ENCODE measurements at places on chromosomes 13 and 19.

DNA sequence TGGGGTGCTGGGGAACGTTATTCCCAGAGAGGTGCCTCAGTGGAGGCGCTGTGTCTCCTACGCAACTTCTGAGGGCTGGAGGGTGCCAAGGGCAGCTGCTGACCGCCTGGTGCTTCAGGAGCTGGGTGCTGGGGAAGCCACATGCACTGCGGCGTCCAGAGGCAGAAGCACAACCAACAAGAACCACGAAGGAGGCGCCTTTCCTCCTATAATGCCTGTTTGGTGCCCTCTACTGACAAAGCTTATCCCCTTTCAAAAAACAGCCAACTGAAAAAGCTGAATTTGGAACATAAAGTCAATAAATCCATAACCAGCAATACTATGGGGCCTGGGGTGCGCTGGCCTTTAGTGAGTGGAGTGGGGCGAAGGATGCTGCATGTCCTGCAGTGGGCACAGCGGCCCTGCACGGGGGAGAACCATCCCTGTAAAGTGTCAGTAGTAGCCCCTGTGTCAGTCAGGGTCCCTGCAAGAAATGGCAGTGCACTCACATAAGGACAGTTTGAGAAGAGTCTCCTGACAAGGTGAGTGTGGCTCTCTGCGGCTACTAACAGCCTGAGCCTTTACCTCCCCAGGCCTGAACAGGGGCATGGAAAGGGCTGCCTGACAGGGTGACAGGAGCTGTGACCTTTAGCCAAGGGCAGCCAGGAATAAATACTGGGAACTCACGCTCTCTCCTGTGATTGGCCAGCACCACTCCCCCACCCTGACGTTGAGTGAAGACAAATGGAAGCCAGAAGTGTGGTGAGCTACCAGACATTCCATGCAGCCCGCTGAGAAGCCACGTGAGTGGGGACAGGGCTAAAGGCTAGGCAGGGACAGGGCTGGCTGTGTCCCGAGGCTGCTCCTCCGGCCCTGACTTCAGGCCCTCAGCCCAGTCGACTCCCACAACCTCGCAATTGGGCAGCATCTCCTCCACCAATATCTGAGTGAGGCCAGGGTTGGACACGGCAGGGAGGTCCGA is 4.5 kb upstream of the B3GNT8 start:
- no peak for DNase-seq

- no peak for DNase-seq
Measured at GRCh38 chr13:76884186-76884906, 1.9 kb downstream of the KCTD12 start.

- DNase-seq, result no peak
Measured at GRCh38 chr13:30785191-30785850, 50.0 kb downstream of the ALOX5AP start.

DNA sequence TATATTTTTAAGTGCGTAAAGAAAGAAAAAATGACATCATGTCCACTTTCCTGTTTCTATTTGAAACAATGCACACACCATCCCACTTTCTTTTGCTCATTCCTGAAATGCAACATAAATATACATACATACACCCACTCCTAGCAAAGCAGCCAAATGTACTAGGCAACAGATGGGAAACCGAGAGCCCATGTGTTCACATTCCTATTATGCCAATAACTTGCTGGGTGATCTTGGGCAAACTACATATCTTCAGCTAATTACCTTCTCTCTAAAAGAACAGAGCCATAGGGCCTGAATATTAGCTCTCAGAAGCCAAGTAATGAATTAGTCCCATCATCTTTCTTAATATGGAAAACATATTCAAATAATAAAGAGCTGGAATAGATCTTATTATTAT is 610.6 kb upstream of the ATXN8OS start:
- no peak for DNase-seq

DNA sequence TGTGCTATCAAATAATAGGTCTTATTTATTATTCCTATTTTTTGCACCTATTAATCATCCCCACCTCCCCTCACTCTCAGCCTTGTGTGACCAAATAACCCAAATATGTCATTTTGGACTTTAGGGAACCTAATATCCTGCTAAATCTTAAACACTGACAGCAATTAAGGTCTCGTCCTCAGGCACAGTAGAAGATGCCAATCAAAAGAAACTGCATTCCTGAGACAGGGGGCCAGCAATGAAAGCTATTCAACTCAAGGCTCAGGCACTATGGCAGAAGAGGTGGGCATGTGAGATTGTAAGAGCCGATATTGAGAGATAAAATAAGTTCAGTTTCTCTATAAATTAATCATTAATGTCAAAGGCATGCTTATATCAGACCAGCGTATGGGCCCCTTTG is 1437.7 kb upstream of the PCDH9 start:
- no peak for DNase-seq

GRCh38 chr13:30158774-30159445 is 148.4 kb downstream of the KATNAL1 start:
- DNase-seq, result no peak

GRCh38 chr13:91154558-91155353 is 192.7 kb upstream of the MIR17HG start:
- DNase-seq, result no peak

- DNase-seq, result no peak
Measured at GRCh38 chr13:104984296-104984818, 1551.1 kb downstream of the EFNB2 start.

DNA sequence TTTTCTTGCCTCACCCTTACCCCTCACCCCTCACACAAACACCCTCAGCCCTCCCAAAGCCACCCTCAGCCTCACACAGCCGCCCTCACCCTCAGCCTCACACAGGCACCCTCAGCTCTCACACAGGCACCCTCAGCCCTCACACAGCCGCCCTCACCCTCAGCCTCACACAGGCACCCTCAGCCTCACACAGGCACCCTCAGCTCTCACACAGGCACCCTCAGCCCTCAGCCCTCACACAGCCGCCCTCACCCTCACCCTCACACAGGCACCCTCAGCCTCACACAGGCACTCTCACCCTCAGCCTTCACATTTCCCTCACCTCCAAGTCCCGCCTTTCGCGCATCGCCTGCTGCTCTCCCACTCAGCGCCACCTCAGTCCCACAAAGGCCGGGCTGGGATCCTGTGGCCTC is 287 bp upstream of the ZSCAN22 start:
- DNase-seq, result no peak

GRCh38 chr13:99224021-99224420 is 23.4 kb downstream of the UBAC2 start:
- DNase-seq, result no peak

- no peak for DNase-seq
Measured at GRCh38 chr19:51520728-51521127, 10.7 kb downstream of the SIGLEC6 start.

GRCh38 chr19:13053761-13054625 is 48.7 kb downstream of the LYL1 start:
- DNase-seq, result no peak

DNA sequence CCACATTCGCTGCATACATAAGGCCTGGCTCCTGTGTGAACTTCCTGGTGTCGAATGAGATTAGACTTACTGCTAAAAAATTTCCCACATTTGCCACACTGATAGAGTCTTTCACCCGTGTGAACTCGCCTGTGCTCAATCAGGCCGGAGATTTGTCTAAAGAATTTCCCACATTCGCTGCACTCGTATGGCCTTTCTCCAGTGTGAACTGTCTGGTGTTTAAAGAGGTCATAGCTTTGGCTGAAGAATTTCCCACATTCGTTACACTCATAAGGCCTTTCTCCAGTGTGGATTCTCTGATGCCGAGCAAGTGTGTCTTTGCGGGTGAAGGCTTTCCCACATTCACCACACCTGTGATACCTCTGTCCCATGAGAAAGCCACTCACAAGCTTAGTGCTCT is 6.5 kb downstream of the ZNF671 start:
- no peak for DNase-seq

DNA sequence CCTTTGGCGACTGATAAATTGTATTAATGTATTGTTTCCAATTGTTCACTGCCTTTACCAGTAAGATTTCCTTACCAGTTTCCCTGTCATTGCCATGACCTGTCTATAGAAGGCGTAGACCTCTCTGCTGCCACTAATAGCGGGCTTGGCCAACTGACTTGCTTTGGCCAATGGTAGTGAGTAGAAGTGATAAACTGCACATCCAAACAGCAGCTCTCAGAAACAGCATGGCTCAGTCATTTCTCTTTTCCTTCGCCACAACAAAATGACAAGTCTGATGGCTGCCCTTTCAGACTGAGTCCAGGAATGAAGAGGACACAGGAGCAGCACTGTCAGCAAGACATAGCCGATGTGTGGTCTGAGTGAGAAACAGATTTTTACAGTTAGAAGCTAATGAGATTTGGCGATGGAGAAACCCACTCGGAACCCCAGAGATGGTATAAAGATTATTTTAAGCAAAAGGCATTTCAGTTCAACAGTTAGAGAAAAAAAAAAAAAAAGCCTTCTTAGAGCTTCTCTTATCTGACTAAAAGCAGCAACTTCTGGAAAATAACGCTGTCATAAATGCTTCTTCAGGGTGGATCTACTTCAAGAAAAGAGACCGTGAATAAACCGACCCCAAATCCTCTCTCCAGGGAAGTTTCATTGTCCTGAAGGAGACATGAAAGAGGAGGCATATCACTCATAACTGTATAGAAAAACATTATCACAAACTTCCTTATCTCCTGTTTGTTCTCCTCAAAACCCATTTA is 42.0 kb upstream of the TM9SF2 start:
- no peak for DNase-seq

GRCh38 chr19:31279436-31279765 is 69.8 kb downstream of the TSHZ3 start:
- DNase-seq, result no peak

- no peak for DNase-seq
Measured at GRCh38 chr13:46983881-46984280, 87.0 kb upstream of the HTR2A start.

- DNase-seq, result no peak
Measured at GRCh38 chr19:35777086-35777841, 1.9 kb downstream of the ARHGAP33 start.

- DNase-seq, result no peak
Measured at GRCh38 chr13:99617474-99618255, 116.4 kb downstream of the TM9SF2 start.

DNA sequence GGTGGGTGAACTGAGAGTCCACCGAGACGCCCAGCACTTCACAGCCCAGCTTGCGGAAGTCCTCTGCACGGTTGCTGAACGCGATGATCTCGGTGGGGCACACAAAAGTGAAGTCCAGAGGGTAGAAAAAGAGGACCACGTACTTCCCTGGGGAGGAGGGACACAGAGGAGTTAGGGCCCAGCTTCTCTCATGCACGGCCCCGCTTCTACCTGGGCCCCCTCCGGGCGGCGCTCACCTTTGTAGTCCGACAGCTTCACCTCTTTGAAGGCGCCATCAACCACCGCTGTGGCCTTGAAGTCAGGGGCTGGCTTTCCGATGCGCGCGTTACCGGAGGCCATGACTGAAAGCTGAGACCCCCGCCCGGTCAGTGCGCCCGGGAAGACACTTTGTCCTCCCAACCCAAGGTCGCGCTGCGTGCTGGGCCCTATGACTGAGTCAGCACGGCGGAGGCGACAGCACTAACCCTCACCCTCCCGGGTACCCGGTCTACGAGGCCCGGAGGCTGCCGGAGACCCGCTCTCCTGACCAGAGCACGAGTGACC is 606 bp downstream of the PRDX2 start:
- DNase-seq, result no peak

DNA sequence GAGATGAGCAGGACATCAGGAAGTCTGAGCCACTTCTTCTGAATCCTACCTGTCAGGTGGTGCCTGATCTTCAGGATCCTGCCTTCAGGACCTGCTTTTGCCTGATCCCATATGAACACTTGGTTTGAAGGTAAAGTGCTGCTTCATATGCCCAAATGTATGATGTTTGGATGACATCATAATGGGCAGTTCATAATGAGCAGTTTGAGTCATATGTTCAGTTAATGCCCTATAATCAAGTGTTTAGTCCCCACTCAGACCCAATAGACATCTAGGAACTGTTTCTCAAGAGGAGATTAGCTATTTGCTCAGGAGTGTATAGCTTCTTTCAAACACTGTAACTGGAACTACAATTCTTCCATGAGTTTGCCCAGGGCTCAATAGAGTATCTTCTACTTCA is 58.8 kb downstream of the POLR1D start:
- DNase-seq, result no peak

Measured in stimulated activated CD8-positive, alpha-beta memory T cell treated with anti-CD3 and anti-CD28 coated beads, Interleukin-7, amount 100 ng/mL, for 1 hour (primary cell).